Putamen (tissue), 1 donor: ENCODE measurements at places on chromosomes 1 and 21.

GRCh38 chr1:36919491-36920145 is 114.7 kb downstream of the GRIK3 start:
- no peak for DNase-seq

GRCh38 chr1:183553764-183554163 is 36.5 kb downstream of the NCF2 start:
- DNase-seq, result no peak

GRCh38 chr1:41340655-41341364 is 20.4 kb upstream of the FOXO6 start:
- DNase-seq, result no peak

DNA sequence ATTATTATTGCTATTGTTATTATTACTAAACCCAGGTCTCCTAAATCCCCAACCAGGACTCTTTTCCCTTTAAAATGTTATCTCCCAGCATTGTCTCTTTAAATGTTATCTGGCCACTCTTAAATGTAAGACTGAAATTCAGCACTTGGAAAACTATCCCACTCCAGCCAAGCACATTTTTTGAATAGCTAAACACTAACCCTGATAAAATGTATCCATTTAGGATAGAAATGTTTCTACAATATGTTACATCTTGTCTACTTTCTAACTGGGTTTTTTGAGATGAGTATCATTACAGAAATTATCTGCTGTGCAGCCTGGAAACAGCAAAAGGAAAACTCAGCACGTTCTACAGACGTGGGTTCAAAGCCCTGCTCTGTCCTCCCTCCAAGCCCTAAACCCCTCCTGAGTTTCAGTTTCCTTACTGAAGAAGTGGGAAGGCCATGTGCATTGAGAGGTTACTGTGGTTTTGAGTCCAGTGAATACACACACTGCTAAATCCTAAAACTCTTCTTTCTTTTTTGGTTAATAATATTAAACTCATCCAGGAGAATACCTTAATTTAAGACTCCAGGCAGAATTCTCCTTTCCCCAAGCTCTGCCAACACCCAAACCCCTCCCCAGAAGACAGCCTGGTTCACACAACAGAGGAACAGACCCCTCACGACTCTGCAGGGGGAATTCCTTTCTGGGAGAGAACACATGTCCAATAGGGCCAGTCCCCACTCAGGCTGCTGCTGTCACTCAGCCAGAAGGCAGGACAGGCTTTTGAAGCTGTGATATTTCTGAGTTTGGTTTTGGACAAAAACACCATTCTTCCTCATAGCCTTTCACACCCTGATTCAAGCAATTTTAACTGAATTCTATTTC is 41.9 kb downstream of the HIVEP3 start:
- DNase-seq, result no peak

DNA sequence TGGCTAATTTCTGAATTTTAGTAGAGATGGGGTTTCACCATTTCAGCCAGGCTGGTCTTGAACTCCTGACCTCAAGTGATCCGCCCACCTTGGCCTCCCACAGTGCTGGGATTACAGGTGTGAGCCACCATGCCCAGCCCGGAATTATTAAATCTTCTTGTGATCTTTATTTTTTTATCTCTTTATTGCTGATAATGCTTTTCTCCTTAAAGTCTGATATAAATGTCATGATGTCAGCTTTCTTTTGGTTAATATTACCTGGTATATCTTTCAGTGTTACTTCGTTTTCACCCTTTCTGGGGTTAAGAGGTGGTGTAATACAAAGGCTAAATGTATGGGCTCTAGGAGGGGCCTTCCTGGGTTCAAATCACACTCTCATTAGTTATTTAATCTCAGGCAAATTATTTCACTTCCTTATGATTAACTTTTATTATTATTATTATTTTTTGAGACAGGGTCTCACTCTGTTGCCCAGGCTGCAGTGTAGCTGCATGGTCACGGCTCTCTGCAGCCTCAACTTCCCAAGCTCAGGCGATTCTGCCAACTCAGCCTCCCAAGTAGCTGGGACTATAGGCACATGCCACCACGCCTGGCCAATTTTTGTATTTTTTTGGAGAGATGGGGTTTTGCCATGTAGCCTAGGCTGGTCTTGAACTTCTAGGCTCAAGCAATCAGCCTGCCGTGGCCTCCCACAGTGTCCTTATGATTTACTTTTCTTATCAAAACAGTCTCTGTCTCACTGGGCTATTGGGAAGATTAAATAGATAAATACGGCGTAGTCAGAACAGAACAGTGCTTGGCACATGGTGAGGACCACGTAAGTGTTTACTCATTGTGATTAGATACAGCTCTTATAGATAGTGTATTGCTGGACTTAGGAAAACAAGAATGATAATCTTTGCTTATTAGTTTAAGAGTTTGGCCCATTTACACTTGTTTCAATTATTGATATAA is 216.5 kb downstream of the URB2 start:
- no peak for DNase-seq

DNA sequence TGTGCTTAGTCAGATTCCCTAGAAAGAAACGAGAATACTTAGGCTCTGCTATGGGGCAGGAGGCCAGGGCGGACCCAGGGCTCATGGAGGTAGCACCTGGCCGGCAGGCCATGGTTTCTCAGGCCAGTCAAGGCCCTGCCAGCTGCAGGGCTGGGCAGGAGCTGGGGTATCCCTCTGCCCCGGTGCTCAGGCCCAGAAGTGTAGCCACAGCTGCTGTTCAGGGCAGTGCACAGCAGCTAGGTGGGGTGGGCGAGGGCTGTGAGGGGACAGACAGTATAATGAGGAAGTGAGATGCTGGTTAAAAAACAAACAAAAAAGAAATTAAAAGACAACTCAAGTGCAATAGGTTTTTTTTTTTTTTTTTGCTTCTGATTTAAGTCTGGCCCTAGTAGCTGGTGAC is 34.0 kb upstream of the EDN2 start:
- no peak for DNase-seq

GRCh38 chr1:214967865-214968575 is 114.5 kb upstream of the KCNK2 start:
- DNase-seq, result no peak

- DNase-seq, result no peak
Measured at GRCh38 chr1:210777914-210778313, 356.0 kb downstream of the KCNH1 start.

DNA sequence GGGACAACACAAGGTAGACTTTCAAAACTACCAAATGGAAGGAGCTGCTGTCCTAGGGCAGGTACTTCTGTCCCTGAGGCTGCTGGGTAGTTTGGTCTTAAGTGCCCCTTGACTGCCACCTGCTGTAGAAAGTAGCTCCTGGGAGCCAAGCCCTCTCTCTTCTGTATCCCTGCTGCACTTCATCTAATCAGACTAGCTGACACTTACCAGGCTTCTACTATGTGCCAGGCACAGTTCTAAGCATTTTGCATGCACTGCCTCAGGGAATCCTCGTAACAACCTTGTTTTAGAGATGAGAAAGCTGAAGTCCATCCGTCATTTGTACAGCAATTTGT is 15.9 kb upstream of the SRSF4 start:
- DNase-seq, result no peak

DNA sequence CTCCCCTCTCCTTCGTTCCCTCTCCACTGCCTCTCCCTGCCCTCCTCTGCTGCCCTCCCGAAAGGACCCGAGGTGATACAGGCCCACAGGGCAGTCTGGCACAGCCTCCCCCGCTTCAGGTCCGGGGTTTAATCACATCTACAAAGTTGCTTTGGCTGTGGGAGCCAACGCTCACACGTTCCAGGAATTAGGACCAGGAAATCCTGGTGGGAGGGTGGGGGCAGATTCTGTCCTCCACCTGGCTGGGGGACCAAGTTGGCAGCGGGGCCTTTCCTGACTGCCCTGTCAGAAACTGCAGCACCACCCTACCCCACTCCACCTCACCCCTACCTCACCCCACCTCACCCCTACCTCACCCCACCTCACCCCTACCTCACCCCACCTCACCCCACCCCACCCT is 95.1 kb downstream of the WDR4 start:
- no peak for DNase-seq

- DNase-seq, result no peak
Measured at GRCh38 chr1:33257772-33258712, 1.8 kb downstream of the ZNF362 start.

GRCh38 chr1:90924982-90925381 is 96.9 kb downstream of the ZNF644 start:
- DNase-seq, result no peak

- no peak for DNase-seq
Measured at GRCh38 chr1:1677718-1678580, 14.6 kb downstream of the SLC35E2B start.

GRCh38 chr1:102099916-102100315 is 103.2 kb upstream of the OLFM3 start:
- DNase-seq, result no peak

DNA sequence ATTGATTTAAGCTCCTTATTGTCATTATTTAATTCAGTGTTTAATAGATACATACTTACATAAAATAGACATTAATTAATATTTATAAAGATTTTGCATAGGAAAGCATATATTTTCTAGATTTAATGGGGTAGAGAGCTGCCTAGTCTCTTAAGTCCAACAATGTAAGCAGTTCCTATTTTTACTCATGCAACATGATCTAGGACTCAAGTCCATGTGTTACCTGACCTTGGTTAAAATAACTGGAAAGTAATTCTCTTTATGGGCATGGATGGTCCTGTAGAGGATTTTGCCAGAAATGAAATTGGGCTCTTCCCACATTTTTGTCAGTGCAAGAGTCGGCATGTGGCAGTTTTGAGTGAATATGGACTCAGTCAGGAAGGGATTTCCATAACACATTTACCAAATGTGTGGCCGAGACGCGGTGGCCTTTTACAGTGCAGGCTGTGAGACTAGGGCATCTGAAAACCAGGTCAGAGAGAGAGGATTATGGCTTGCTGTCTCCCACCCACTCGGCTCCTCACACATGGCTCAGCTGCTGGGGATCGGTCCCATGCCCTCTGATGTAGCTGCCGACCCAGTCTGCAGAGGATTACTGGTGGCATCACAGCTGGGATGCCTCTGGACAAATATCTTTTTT is 6.2 kb upstream of the KIF1B start:
- no peak for DNase-seq

- DNase-seq, result no peak
Measured at GRCh38 chr1:28190996-28191645, 14.6 kb upstream of the PTAFR start.

DNA sequence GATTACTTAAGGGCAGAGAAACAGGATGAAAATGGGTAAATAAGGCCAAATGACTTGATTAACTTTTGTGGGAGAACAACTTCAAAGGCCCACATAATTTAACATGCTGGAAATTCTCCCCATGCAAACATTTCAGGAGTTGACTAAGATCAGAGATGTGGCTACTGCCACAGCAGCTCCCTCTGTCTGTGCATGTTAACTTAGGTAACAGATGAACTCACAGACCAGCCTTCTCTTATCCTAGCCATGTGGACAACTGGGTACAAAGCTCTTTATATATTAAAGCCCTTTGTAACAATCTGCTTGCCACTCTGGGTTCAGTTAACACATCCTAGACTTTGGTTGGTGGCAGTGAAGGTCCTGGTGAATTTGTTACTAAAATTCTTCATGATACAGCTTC is 33.2 kb downstream of the BEND5 start:
- no peak for DNase-seq

DNA sequence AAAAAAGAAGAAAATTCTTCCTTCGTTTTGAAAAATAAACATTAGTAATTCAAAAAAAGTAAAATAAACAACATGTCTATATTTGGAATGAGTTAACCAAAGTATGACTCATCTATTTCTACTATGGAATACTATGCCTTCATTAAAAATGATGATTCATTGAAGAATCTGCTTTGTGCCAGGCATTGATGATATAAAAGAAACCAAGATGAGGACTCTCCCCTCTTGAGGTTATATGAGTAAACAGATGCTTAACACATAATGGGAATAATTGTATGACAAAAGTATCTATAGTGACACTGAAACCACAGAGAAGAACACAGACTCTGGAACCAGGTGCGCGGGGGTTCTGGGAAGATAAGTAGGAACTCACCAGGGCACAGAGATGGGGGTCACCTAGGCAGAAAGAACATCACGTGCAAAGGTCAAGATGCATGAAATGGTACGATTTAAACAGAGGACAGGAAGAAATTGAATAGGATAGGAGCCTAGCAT is 18.8 kb downstream of the ELF3 start:
- DNase-seq, result no peak

DNA sequence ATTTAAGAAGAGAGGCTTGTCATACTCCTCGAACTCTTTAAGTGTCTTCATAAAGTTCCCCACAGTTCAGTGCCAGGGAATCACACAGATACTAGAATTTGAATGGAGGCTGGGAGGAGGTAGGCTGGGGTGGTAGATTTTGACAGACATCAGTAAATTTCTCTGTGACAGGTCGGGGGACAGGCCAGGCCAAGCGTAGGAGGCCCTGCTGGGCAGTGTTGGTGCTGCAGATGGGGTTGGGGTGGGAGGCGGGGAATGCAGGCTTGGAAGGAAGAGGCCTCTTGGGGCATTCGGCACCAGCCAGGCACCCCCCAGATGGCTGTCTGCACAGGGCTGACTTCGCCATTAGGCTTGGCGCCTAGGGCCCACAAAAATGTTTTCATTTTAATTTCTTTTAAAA is 84.0 kb downstream of the MAN1C1 start:
- DNase-seq, result no peak

DNA sequence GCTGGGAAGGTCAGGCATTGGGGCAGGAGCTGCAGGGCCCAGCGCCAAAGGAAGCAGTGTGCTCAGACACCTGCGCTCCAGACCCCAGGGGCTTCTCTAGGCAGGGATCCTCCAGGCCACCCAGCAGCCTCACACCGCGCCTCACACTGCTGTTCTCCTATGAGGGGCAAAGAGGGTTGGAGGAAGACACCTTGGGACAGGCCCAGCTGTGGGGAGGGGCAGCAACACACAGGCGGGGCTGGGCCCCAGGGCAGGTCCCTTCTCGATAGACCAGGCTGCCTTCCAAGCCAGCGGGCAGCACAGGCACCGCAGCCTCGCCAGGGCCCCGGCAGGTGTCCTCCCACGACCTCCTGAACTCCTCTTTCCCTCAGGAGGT is 20.7 kb upstream of the PRSS38 start:
- DNase-seq, result no peak

GRCh38 chr1:226871636-226872327 is 1.4 kb downstream of the PSEN2 start:
- DNase-seq, result no peak

- no peak for DNase-seq
Measured at GRCh38 chr1:66374561-66375111, 159.3 kb upstream of the SGIP1 start.

- DNase-seq, result no peak
Measured at GRCh38 chr1:114574365-114574764, 7.0 kb downstream of the BCAS2 start.

GRCh38 chr1:40777224-40777970 is 6.2 kb upstream of the KCNQ4 start:
- no peak for DNase-seq

DNA sequence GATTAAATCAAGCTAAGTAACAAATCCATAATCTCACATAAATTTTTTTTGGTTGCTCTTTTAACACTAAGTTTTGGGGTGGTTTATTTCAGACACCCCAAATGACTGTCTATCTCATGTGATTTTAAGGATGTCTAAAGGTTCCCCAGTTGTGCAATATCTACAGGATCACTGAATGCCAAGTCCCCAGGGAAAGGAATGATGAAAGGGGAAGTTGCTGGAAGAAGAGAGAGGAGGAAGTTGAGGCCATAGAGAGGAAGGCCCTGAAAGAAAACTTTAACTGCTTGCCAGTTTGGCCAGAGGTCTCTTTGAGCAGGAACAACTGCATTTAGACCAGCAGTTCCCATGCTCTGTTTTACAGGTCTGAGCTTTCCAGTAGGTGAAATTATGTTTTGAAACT is 27.5 kb upstream of the SLC19A2 start:
- DNase-seq, result no peak
